ENCODE measurements at places on chromosomes 2 and 18.
A peak's percentile ranks its signal among the peaks of the same experiment; 100 is the strongest.

DNA sequence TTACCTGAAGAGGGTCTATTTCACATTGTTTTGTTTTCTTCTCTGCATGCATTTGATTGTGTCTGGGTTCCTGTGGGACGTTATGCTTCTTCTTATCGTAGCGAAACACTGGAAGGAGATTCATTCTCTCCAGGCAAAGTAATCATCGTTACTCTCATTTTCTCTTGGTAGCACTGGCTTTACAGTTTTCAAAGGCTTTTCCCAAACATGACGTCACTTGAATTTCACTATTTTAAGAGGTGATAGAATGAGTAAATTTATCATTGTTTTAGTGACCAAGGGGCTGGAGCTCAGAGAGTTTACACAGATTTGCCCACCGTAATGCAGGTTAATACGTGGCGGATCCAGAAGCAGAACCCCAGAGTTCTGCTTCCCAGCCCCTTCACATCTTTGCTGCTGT lies 391.4 kb downstream of the DCDC2C start:
- no peak for DNase-seq

DNA sequence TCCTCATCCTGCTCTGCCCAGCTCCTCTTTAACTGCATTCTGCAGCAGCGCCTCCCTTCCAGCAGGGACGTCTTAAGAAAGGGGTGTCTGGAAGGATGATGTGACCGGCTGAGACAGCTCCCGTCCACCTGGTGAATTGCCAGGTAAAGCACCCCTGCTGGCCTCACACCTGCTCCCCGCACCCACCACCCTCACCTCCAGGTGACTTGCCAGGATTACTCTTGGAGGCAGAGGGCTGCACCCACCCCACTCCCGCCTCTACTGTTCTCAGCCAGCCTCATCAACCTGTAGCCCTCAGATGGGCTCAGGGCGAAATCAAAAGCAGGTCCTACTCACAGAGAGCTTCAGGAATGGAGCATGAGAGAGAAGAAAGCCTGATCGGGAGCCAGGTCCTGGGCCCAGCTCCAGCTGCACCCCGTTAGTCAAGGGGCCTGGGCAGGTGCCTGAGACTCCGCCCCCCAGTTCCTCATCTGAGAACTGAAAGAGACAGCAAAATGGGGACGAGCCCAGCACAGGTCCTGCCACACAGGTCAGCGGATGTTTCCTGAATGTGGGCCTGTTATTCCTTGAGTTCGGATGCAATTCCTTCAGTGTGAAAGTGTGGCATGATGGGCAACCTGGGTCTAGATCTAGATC lies 5.6 kb downstream of the ADRA2B start:
- DNase-seq: no peak

- DNase-seq: no peak
These were observed 195.9 kb downstream of the TFCP2L1 start for GRCh38 chr2:121089166-121089510.

- DNase-seq: no peak
These were observed 87.2 kb upstream of the ALPP start for GRCh38 chr2:232291343-232291742.

DNA sequence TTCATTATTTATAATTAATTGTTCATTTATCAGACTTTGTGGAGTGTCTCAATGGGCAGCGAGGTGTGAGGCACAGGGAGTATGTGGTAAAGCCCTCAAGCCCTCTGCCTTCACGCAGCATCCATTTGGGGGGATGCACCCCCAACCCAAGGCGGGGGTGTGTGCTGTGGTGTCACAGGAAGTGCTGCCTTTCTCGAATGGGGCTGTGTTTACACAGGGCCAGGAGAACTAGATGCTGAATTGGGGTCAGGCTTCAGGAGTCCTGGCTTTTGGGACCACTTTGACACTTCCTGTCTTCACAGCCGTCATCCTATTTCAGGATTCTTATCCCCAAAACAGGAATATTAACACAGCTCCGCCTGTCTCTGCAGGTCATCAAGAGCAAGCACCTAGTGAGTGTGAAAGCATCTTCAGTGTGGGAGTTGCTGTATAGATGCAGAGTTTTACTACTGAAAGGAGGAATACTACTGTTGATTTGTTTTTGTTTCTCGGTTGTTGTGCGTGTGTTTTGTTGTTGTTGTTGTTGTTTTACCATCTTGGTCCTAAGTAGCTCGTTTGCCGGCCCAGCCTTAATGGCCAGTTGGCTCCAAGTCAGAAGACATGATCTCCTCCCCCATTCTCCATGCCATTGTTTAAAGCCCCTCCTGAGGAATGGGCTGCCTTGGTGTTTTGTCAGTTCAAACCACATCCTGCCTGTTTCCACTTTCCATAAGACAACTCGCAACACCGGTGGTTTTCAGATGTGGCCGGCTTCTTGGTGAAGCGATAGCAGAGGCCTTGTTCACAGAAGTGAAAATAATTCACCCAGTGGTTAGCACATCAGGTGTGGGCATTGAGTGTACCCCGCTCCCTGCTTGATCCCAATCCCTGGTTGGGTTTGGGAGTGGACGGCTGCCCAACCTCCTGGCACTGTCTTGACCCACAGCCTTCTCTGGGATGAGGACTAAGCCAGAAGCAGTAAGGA lies 221.3 kb downstream of the BCL2 start:
- DNase-seq: no peak

- no peak for DNase-seq
These were observed 422.5 kb downstream of the LPIN1 start for GRCh38 chr2:12168791-12169388.

GRCh38 chr2:163664610-163665009 lies 71.2 kb downstream of the FIGN start:
- no peak for DNase-seq

GRCh38 chr18:12391487-12392165 lies 14.6 kb upstream of the AFG3L2 start:
- DNase-seq: peak; percentile 76

- no peak for DNase-seq
These were observed 72.5 kb upstream of the SMAD2 start for GRCh38 chr18:48002933-48003365.

DNA sequence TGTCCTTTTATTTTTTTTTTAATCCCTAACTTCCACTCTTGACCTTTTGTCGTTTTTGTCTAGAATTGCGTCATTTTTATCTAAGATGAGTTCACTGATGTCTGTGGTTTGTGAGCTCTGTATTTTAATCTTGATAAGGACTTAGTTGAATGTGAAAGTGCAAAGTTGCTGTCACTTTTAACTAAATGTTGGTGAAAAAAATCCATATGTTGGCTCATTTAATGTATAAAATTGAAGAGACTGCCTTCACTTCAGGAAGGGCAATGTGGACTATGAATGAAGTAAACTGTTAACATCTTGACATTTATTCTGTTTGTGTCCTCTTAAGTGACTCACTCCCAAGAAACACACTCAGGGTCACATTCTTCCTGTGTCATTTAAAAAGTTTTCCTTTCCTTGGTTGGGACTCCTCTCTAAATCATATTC lies 256.6 kb upstream of the RASGRP3 start:
- no peak for DNase-seq

- DNase-seq: no peak
These were observed 983.0 kb upstream of the SLC39A10 start for GRCh38 chr2:194674043-194674442.

GRCh38 chr2:153388246-153388645 lies 90.3 kb downstream of the RPRM start:
- peak; percentile 14 for DNase-seq

DNA sequence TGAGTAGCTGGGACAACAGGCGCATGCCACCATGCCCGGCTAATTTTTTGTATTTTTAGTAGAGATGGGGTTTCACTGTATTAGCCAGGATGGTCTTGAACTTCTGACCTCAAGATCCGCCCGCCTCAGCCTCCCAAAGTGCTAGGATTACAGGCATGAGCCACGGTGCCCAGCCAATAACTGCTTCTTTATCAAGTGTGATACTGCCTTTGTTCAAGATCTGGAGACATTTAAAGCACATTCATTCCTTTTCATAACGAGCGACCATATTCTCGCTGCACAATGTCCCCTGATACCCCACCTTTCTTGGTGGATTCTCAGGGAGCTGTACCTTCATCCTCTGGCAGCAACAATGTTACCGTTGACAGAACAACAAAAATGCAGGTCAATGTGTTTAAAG lies 75.4 kb downstream of the PIEZO2 start:
- no peak for DNase-seq

DNA sequence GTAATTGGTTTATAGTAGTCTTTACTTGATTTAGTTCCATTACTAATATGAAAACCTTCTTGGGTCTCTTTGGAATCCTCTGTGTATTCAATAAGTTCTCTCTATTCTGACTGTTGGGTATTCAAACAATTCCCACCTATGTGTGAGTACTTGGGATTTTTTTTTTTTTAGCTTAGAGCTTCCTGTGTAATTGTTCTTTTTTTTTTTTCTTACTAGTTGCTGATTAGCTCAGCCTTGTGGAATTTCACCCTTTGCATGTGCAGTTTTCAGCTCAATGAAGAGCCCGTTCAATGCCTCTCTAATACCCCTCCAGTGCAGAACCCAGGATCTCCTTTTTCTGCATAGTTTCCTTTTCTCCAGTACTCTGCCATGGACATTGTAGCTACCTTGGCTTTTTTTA lies 339.1 kb upstream of the GALNT5 start:
- peak; percentile 11 for DNase-seq

- DNase-seq: no peak
These were observed 32.3 kb downstream of the ST6GAL2 start for GRCh38 chr2:106853631-106854030.

DNA sequence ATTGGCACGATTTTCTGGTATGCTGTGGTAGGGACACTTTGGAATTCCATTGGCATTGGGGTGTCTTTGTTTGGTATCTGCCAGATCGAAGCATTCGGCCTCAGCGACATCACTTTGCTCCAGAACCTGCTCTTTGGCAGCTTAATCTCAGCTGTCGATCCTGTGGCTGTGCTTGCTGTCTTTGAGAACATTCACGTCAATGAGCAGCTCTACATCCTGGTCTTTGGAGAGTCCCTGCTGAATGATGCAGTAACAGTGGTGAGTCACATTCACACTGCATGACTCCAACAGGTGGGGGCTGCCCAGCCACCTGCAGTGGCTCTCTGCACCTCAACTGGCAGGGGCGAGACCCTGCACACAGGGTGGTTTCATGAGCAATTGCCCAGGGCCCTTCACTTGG lies 38.4 kb downstream of the SLC9A2 start:
- no peak for DNase-seq

DNA sequence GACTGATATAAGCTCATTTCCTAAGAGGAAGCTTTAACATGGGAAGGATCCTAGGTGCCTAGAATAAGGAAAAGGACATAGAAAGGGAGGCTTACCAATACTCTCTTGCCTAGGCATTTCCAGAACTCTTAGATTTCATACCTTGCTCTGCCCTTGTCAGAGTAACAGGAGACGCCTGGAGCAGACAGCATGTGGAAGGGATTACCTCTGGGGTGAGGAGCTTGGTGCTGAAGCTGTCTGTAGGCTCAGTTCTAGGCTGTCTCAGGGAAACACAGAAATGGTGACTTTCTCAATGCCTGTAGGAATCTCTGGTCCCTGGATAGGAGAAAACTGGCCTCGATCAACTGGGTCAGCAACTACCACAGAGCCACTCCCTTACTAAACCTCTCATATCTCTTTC lies 150.0 kb downstream of the SLC4A3 start:
- no peak for DNase-seq

DNA sequence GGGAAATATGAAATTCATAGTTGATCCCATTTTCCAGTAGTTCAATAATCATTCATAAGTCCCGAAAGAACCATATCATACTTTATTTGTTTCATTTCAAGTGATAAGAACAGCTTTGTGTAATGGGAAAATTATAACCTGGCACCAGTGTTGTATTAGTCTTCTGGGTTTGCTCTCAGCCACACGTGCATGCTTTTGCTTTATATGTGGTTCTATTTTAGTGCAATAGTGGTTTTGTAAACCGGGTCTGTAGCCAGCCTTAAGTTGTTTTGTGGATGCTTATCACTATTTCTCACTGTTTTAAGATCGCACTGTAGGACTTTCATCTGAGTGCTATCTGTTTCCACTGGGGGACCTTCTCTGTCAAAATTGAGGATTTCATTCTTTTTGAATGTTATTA lies 203.8 kb downstream of the PTPRM start:
- no peak for DNase-seq
